ENCODE measurements at places on chromosomes 4 and X. TPM values are rescaled to one million over a fixed set of nuclear protein-coding genes. Genes with fewer than 3 reads are reported as not detected.

DNA sequence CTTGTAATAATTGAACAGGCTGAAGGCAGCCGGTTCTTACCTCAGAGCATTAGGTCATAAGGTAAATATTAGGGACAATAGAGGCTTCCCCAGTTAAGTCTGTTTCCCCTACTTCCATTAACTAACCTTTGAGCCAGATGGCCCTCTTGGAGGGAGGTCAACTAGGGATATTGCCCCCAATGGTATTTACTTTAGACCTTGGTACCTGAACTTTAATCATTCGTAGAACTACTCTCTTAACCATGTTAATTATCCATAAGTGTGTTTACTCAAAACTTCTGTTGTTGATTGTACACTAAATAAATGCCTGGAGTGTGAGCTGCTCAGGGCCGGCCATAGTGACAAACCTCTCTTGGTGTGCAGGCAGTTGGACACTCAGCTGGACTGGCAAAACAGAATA is 1843.5 kb upstream of the AGA start:
- DNase-seq: no peak

- no peak for DNase-seq
Measured at GRCh38 chr4:48027653-48028052, 11.1 kb downstream of the NIPAL1 start.

DNA sequence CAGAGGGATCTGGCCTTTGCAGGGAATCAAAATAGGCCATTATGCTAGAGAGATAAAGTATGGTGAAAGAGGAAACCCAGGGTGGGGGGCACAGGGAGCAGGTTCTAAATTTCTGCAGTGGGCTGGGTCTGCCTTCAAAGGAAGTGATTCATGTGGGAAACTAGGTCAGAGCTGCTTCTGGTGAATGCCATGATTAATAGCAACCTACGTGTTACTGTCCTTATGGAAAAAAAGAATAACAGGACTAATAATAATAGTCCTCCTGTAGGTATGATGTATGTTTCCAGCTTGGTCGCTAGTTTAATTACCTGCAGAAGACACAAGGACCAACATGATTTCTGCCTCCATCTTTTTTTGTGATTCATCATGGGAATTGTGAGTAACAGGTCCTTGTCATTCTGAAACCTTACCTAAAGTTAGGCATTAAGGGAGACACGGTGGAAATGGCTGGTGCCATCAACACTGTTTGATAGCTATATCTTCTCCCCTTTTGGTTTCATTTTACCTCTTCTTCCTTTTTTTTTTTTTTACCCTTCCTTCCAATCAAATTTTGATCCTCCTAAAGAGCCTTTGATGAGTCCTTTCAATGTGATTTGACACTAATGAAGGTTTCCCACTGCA is 180.4 kb downstream of the CPEB2 start:
- no peak for DNase-seq

- DNase-seq: no peak
Measured at GRCh38 chr4:167642250-167642649, 408.0 kb upstream of the SPOCK3 start.

Gene MAGEB17
- not detected for total RNA-seq

- no peak for DNase-seq
Measured at GRCh38 chr4:138925495-138925894, 90.1 kb upstream of the NOCT start.

Gene CDX4
- total RNA-seq: not detected

DNA sequence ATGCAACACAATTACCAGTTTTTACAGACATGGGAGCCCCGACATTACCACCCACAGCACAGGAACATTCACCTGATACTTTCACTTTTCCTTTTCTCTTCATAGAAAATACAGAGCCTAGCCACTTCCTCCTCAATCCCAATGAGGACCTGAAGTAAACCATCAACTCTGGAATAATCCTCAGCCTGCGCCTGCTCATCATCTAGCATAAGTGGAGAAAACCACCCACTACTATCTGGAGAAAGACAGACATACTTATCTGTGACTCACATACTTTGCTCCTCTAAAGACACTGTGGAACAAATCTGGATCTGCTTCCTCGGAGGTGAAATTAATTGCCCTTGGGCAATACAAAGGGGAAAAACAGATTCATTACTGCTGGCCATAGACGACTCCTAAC is 47.8 kb downstream of the ZCCHC13 start:
- no peak for DNase-seq

GRCh38 chr4:27828843-27829242 is 968.2 kb downstream of the STIM2 start:
- no peak for DNase-seq

DNA sequence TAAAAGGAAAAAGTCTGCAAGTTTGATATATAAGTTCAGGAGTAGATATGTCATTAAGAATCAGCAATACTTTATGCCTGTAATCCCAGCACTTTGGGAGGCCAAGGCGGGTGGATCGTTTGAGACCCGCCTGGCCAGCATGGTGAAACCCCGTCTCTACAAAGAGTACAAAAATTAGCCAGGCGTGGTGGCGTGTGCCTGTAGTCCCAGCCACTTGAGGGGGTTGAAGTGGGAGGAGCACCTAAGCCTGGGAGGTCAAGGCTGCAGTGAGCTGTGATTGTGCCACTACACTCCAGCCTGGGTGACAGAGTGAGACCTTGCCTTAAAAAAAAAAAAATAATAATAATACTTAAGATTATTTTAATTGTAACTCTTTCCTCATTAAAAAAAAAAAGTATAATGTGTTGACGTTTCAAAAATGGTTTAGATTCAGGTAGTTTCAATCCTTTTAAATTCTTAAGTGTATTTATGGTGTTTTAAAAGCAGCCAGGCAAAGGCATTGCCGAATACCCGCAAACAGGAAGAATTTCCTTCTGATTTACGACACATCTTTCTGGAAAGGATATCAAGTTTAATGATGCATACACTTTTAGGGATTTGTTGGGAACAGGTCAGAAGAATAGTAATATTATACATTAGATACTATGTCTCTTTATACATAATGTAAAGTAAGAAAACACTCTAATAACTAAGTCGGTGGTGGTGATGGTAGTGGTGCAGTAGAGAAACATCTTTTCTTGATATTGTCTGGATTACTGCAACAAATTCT is 80.9 kb downstream of the KDM6A start:
- no peak for DNase-seq

Gene QRFPR
- total RNA-seq: 0.91 TPM

Gene SPP1
- total RNA-seq: 197 TPM

- no peak for DNase-seq
Measured at GRCh38 chrX:70044541-70045245, 5.0 kb downstream of the AWAT2 start.

All from H4 (cell line).